ENCODE measurements at places on chromosomes 13 and 19. TPM values are rescaled to one million over a fixed set of nuclear protein-coding genes. Genes with fewer than 3 reads are reported as not detected.

Gene CEACAM19
- 0.85 TPM for total RNA-seq

Gene SH2D3A
- total RNA-seq: 6.0 TPM

Gene SULT2A1
- total RNA-seq: not detected

Gene MISP3
- under 0.01 TPM for total RNA-seq

Gene DPF1
- total RNA-seq: 0.47 TPM

Gene B3GNT3
- total RNA-seq: 0.42 TPM

Gene DDA1
- total RNA-seq: 20.9 TPM

Gene CNFN
- not detected for total RNA-seq

Gene POU2F2
- 0.17 TPM for total RNA-seq

Gene UHRF1
- 22.0 TPM for total RNA-seq

Gene TRPC4
- 0.05 TPM for total RNA-seq

Gene KASH5
- not detected for total RNA-seq

Gene ZNF610
- 3.7 TPM for total RNA-seq

Gene PEG3
- 0.68 TPM for total RNA-seq

Gene ZNF726
- total RNA-seq: 7.8 TPM

Gene HCN2
- total RNA-seq: 0.70 TPM

Gene PPM1N
- 0.60 TPM for total RNA-seq

Gene C19orf44
- total RNA-seq: 5.3 TPM

Gene NXNL1
- not detected for total RNA-seq

Gene DNASE2
- total RNA-seq: 23.3 TPM

Gene DNAAF3
- total RNA-seq: 0.42 TPM

Gene TEX101
- total RNA-seq: not detected

Gene CDADC1
- 2.7 TPM for total RNA-seq

Gene DAND5
- total RNA-seq: 0.09 TPM

Gene APOC4
- not detected for total RNA-seq

Gene LILRB4
- total RNA-seq: not detected

Gene ERICH6B
- not detected for total RNA-seq

Gene FCHO1
- total RNA-seq: 0.51 TPM

Gene C5AR1
- total RNA-seq: not detected

Gene VSTM2B
- not detected for total RNA-seq

Gene IGFL1
- not detected for total RNA-seq

Gene OR7C1
- total RNA-seq: not detected

Gene STARD13
- 27.1 TPM for total RNA-seq

Gene LPAR2
- total RNA-seq: 1.0 TPM

Gene FAM124A
- total RNA-seq: 9.7 TPM

Gene ELAVL3
- not detected for total RNA-seq

Gene FOXA3
- 0.14 TPM for total RNA-seq

Gene FXYD7
- not detected for total RNA-seq

Gene CRX
- total RNA-seq: not detected

Gene NBEA
- total RNA-seq: 3.6 TPM

Gene FBXO17
- total RNA-seq: 17.9 TPM

Gene NRTN
- total RNA-seq: 0.85 TPM

Gene MARCHF2
- 165 TPM for total RNA-seq

Gene ZNF433
- total RNA-seq: 2.0 TPM

Gene TYK2
- 95.6 TPM for total RNA-seq

Gene F10
- not detected for total RNA-seq

Gene TNFRSF19
- 0.17 TPM for total RNA-seq

Gene MADCAM1
- 0.34 TPM for total RNA-seq

Gene LENG9
- total RNA-seq: 7.5 TPM

Gene CABP5
- not detected for total RNA-seq

Gene SCN1B
- total RNA-seq: 15.9 TPM

Gene SLC1A6
- total RNA-seq: not detected

Gene PSG1
- under 0.01 TPM for total RNA-seq

Gene ZNF260
- 18.6 TPM for total RNA-seq

Gene GRAMD1A
- total RNA-seq: 48.5 TPM

Gene CYP4F3
- not detected for total RNA-seq

Gene RASIP1
- 154 TPM for total RNA-seq

Data from dermis blood vessel endothelial cell (primary cell).